ENCODE measurements at places on chromosomes 6 and 20.

- DNase-seq = no peak
Measured at GRCh38 chr6:123830120-123830519, 26.5 kb downstream of the NKAIN2 start.

- DNase-seq = no peak
Measured at GRCh38 chr6:126268092-126268491, 71.8 kb upstream of the CENPW start.

- peak; percentile 27 for DNase-seq
Measured at GRCh38 chr6:13485303-13485702, 2.1 kb downstream of the GFOD1 start.

- DNase-seq = no peak
Measured at GRCh38 chr6:133835901-133836300, 53.0 kb upstream of the TCF21 start.

DNA sequence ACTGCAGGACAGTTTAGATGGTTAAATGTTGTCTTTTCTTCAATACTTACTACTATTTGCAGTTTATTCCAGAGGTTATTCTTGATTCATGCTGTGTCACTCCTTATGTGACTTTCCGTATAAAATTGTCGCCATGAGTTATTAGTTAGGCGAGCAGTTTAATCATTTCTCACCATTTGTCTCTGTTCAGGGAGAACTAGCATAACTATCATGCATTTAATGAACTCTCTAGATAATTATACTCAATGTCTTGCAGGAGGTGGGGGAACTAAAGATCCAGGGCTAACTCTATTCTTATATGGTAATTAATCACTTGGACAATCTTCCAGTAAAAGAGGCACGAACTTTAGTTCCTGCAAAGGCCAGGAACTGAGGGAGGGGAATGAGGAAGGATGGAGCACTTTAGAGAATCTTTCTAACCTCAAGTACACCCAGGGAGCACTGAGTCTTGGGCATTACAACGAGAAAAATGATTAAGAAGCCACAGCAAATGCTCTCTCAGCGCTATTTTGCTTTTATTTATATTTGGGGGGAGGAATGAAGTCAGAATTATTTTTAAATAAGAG lies 58.3 kb downstream of the IYD start:
- no peak for DNase-seq

DNA sequence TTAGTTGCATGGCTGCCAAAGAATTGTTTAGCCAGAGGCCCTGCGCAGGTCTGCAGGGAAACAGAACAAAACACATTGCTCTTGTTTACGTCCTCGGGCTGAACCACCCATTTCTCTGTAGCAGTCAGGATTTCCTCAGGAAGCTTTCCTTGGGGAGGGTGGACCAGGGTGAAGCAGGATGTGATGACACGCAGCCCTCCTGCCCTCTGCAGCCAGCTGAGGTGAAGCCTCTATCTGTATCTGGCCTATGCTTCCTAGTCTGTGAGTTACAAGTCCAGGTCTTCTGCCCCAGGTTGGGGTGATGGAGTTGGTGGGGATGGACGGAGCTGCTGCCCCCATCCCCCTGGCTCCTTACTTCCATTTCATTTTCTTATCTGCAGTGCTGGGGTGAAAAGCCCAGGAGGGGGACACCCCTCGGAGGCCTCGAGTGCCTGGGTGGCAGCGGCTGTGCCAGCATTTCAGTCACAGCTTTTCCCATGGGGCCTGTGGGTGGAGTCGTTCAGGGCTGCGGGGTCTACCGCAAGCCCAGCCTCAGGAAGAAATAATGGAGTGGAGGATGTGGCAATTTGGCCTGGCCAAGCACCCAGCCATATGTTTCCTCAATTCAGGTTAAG lies 24.9 kb downstream of the SASH1 start:
- DNase-seq = no peak

GRCh38 chr6:131062241-131063027 lies 611 bp downstream of the EPB41L2 start:
- peak; percentile 5 for DNase-seq

DNA sequence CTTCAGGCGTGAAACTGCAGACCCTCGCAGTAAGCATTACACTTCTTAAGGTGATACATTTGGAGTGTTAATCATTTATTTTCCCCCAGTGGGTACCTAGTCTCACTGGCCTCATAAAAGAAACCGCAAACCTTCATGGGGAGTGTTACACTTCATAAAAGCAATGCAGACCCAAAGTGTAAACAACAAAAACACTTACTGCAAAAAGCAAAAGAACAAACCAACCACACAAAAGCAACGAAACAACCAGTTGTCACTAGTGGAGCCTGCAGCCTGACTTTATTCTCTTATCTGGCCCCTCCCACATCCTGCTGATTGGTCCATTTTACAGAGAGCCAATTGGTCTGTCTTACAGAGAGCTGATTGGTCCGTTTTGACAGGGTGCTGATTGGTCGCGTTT lies 23.8 kb downstream of the LY86 start:
- DNase-seq = peak; percentile 6

DNA sequence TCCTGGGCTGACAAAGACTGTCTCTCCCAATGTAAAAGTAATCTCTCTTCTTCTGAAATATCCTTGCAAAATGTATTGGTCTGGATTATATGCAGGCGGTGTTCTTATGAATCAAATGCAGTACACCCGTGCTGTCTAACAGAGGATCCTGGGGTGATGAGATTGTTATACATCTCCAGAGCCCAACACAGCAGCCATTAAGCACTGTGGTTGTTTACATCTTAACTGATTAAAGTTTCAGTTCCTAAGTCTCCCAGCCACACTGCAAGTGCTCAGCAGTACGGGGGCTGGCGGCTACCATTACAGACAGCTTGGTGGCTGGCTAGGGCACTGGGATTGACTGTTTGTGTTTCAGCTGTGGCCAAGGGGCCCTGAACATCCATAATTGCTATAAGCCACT lies 7.0 kb downstream of the UNC93A start:
- DNase-seq = no peak

- DNase-seq = peak; percentile 86
Measured at GRCh38 chr20:53621482-53622246, 28.0 kb upstream of the ZNF217 start.

GRCh38 chr20:36541768-36542488 lies 609 bp downstream of the MYL9 start:
- DNase-seq = no peak

- DNase-seq = peak; percentile 63
Measured at GRCh38 chr6:11700118-11700718, 78.4 kb downstream of the ADTRP start.

DNA sequence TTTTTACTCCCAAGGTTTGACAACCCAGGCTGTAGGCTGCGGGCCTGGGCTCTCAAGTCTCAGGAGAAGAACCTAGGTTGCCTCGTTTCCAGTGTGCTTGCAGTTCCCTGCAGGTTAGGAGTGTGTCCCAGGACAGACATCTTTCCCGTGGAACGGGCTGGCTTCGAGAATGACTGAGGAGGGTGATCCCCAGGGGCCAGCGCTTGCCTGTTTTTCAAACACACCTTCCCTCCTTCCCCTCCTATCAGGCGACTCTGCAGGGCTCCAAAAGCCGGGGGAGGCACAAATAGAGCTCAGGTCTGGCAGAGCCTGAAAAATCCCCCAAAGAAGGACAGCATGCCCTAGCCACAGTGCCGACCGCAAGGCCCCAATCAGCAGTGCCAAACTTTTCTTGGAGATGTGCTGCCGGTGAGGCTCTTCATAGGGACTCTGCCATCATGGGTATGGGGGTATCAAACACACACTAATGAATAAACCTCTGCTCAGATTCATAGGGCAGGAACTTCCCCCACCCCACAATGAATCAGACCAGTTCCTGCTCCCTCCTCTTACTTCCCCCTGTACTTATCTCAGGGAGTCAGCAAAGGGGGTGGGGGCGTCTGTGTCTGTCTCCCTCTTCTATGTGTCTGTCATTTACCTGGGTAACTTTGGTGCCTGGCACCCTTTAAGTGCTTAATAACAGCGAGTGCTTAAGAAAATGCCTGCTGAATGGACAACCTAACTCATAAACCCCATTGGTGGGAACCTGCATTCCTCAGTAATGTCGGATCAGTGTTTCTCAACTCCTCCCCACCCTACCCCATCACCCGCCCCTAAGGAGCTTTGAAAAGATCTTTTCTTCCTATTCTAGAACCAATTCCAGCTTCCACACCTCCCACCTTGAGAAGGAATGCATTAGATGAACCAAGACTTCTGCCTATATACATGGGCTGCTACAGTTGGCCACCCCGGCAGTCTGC lies 1.6 kb downstream of the KCNG1 start:
- no peak for DNase-seq

GRCh38 chr6:36444470-36444869 lies 1.7 kb downstream of the KCTD20 start:
- no peak for DNase-seq

- no peak for DNase-seq
Measured at GRCh38 chr20:37081717-37082289, 14.0 kb downstream of the RBL1 start.

DNA sequence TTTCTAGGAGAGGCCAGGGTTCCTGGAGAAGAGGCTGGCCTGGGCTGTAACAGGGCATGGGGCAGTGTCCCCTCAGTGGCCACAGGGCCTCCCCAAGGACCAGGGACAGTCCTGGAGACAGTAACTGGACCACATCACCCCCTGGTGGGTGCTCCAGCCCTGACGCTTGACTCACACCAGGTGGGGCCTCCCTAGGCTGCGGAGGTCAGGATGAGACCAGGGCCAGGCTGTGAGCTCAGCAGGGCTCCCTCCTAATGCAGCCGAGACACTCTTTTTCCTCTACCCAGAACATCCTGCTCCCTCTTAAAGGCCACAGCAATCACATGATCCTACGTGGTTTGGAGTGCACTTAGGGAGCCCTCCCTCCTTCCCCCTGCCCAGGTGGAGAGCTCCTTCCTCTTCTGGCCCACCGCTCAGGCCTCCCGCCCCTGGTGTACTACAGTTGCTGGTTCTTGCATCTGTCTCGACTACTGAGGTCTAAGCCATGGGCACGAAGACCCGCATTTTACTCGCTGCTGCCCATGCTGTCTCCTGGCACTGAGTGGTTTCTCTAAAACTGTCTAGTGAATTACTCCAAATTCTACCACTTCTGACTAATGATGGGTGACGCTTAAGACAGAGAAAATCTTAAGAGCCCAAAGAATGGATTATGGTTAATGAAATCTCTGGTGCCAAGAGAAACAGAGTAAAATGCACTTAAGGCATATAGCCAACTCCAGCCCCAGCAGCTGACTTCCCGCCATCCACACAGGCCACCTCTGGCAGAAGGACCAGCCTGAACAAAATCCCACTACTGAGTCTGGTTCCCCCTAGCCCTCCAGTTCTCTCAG lies 166.1 kb upstream of the CST7 start:
- DNase-seq = no peak

DNA sequence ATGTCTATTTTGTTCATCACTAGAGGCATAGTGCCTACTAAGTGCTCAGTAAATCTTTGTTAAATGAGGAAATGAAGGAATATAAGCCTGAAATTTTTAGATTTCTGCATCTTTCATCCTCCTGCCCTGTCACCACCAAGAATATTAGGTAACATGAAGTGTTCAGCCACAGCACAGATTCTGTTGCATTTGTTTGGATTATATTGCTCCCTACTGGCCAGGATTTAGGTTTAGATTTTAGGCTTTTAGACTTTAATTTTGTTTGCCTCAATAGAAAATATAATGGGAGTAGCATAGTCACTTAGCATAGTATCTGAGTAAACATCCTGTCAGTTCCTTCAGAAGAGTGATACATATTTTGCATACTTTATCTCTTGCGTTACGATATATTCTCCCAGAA lies 14.2 kb downstream of the FARS2 start:
- no peak for DNase-seq

- no peak for DNase-seq
Measured at GRCh38 chr6:144544266-144544830, 259.2 kb downstream of the UTRN start.

- DNase-seq = no peak
Measured at GRCh38 chr20:62390317-62391164, 3.6 kb downstream of the RPS21 start.

DNA sequence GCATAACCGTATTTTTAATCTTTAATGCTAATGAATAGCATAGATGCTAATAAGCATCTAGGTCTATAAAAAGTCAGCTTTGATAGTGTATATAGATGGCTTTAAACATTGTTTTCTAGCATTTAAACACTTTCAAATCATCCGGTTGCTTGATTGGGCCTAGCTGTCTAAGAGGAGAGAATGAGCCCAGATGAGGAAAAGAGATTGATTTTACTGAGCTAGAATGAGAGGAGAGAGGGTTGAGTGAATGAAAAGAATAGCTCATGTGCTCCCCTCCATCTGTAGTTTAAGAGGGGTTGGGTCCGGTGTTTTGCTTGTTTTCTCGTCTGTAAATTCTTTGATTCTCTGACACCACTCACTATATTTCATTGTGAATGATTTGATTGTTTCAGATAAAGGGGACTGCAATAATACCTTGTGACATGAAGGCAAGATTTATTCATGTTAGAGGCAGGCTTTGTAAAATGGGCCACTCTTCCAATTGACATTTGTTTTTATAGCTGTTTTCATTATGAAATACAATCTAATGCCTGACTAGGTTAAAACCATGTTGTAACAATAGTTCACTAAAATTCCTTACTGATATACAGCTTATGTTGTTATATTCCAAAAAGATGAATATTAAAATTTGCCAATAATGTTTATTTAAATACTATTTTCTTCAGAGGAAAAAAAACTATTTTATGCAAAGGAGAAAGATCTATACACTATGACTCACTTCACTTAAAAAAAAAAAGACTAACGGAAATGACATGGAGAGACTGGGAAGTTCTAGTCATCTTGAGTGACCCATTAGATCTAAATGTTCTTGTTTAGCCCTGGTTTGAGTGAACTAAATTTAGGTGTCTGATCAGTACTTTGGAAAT lies 3.2 kb downstream of the PTPN1 start:
- DNase-seq = peak; percentile 24

DNA sequence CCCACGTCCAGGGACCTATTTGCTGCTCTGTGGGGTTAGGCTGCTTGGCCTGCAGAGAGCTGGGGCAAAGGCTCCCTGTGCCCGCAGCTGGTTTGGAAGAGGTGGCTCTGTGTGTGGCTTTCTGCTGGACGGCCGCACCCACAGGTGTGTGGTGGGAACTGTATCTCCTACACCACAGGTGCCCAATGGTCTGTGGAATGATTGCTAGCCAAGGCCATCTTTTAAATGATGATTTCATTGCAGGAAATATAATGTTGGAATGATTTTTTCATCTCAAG lies 178.4 kb downstream of the DLL1 start:
- DNase-seq = no peak

GRCh38 chr6:97306544-97307320 lies 23.7 kb upstream of the MMS22L start:
- DNase-seq = no peak

GRCh38 chr6:17771609-17772008 lies 64.9 kb upstream of the NUP153 start:
- no peak for DNase-seq
